Stimulated activated naive CD8-positive, alpha-beta T cell treated with anti-CD3 and anti-CD28 coated beads, Interleukin-15, Interleukin-2, amounts not matched to agents 100 U/mL and 50 U/mL, for 24 hours (primary cell): ENCODE measurements at places on chromosomes 6 and 20.

DNA sequence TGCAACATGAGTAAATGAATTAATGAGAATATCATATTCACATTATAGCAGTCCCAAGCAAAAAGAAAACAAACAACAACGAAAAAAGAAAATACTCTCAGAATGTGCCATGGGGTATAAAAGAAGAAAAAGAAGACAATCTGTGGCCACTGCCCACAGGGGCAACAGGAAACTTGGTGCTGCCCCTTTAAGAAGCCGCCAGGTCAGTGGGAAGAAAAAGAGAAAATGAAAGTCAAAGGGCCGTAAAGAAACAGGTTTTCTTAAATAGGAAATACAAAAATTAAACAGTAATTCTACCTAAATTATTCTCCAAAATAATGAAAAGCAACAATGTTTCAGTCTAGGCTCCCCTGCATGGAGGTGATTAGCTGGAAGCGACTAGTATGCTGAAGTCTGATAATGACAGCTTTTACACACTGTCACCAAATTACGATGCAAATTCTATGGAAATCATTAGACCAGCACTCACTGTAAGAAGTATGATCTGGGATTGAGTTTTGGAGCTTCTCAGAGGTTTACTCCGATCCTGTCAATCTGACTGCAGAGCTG lies 23.6 kb downstream of the GMDS start:
- no peak for DNase-seq

- DNase-seq = peak; percentile 53
Observed at GRCh38 chr6:159969204-159969912, 476 bp downstream of the IGF2R start.

- DNase-seq = no peak
Observed at GRCh38 chr20:48841196-48841874, 13.5 kb upstream of the PREX1 start.

GRCh38 chr6:54194067-54194466 lies 82.8 kb downstream of the MLIP start:
- no peak for DNase-seq

- peak; percentile 59 for DNase-seq
Observed at GRCh38 chr20:53623454-53624211, 30.0 kb upstream of the ZNF217 start.

DNA sequence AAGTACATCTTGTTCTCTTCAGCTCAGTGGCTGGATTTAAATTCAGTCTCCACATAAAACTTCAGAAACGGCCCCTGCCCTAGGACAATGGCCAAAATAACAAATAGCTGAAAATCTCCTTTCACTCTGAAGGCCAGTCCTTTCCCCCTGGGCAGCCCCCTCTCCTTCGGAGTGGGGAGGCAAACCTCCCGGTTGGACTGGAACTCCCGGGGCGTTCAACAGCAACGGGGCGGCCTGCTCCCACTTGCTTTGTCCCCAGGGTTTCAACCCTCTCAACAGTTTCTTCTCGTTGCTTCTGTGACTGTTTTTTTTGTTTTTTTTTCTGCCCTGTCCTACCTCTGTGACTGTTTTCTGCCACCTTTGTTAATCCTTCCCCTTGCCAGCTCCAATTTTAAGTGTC lies 102.6 kb upstream of the DUSP22 start:
- DNase-seq = no peak

DNA sequence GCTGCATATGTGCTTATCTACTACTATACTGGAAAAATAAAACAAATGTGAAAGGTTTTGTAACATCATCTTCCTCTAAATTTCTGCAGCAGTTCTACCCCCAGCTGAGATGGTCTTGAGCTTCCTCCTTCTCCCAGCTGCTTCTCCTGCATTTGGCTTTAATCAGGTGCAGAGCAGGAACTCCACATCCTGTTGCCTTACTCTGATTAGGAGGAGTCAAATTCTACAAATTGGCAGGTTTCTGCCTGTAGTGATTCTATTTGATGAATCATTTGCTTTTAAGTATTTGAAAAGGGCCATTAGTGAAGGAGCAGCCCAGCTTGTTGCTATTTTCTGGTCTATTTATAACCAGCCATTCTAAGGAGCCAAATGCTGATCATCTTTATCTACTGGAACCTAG lies 224.5 kb downstream of the GMDS start:
- no peak for DNase-seq

DNA sequence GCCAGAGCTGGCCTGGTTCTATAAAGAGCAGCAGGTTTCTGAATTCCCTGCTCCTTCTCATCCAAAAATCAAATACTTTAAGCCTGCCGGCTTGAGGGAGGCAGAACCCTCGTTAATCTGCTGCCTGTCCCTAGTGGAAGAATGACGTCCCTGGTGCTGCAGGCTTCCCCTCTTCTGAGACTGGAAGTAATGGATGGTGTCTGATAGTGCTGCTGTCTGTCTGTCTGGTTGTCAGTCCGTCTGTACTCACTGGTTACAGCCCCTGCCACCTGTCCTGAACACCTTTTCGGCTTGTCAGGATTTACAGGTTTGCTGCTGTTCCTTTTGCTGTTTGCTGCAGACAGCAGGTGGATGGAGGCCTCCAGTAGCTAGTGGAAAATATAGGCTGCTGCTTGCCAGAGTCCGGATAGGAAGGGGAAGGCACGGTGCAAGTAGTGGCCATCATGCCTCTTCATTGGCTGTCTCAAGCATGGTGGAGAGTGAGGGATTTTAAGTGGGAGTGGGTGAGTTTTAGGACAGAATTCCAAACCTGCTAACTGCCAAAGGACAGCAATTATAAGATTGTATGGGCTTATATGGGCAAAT lies 2.5 kb downstream of the RIMS1 start:
- DNase-seq = no peak

- DNase-seq = no peak
Observed at GRCh38 chr6:27414996-27415395, 26.4 kb downstream of the ZNF391 start.

DNA sequence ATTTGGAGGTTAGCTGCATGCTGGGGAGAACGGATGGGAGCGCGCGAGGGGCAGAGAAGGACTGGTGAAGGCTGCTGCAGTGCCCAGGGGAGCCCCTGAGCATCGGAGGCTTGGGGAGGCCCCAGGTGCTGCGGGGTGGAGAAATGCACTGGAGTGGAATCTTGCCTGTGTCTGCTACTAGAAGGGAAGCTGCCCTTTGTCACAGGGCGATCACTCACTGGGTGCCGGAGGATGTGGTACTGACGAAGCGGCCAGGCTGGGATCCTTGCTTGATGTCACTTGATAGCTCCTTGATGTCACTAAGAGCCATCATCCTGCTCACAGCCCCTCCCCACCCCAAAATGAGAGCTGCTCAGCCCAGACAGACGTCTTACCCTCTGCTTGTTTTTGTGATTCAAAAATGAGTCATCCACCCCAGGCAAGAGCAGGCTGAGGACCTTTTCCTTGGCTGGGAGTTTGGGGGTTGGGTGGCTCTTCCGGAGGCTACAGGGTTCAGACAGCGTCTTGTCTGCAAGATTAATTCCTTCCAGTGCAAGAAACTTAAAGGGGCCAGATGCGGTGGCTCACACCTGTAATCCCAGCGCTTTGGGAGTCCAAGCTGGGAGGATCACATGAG lies 62.6 kb upstream of the PMEPA1 start:
- no peak for DNase-seq
